ENCODE measurements at places on chromosomes 6 and 20.
A peak's percentile ranks its signal among the peaks of the same experiment; 100 is the strongest.

DNA sequence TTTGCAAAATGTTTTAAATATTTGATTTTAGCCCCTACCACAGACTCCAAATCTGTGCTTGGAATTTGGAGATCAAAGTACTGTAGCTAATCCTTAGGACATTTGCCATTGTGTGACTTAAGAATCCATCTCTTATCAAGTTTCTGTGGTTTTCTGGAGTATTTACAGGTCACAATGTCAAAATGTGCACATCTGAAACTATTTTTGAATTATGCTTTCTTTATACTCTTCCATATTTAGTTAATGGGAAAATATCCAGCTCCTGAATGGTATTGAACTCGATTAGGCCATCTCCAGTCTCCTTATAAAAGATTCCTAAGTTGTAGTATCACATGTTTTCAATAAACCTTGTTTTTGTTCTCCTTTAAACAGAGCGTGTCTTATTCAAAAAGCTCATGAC lies 162.5 kb downstream of the KHDC1L start:
- DNase-seq, result no peak

DNA sequence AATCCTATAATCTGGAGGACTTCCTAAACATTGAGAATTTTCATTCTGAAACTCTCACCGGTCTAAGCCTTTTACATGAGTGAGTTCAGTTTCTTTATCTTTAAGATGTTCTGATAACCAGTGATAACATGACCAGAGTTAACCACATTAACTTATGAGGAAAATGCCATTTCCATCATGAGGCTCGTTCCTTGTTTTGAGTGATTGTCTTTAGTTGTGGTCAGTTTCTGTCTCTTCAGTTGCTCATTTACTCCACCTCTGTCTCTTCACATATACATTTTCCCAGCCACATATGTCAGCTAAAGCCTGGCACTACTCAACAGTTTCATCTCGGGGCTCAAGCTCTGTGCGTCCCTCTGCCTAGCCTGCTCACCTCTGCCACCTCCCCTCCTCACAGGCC lies 70.4 kb downstream of the JAG1 start:
- no peak for DNase-seq

GRCh38 chr20:2599288-2600006 lies 53.0 kb upstream of the NOP56 start:
- no peak for DNase-seq

GRCh38 chr20:57053793-57054552 lies 212.5 kb downstream of the BMP7 start:
- no peak for DNase-seq

- no peak for DNase-seq
Measured at GRCh38 chr6:11066505-11067347, 22.6 kb upstream of the ELOVL2 start.

- no peak for DNase-seq
Measured at GRCh38 chr6:160793652-160794051, 91.6 kb downstream of the PLG start.

GRCh38 chr6:149015535-149016525 lies 269.0 kb downstream of the UST start:
- no peak for DNase-seq

DNA sequence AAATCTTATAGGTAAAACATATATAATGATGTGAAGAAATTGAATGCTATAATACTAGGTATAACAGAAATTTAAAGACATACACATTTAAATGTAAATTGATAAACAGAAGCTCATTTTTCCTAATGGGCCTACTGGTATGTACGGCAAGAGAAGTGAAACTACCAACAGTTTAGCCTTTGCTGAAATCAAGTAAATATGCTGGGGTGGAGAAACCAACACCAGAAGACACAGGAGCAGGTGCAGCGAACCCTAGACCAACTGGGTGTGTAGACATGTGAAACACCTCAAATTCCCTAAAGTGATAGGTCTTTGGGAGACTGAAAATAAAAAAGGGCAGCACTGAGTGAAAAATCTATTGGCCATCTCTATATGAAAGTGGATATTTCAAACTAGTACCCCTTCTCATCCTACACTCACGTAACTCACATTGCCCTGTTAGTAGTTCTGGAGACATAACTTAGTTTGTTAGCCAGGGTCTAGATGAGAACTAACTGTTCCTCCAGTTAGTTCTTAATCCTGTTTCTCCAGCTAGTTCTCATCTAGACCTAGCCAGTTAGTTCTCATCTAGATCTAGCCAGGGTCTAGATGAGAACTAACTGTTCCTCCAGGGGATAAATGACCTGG lies 53.1 kb downstream of the SLC35D3 start:
- DNase-seq, result no peak

- DNase-seq, result no peak
Measured at GRCh38 chr6:44621846-44622245, 234.3 kb downstream of the CDC5L start.

DNA sequence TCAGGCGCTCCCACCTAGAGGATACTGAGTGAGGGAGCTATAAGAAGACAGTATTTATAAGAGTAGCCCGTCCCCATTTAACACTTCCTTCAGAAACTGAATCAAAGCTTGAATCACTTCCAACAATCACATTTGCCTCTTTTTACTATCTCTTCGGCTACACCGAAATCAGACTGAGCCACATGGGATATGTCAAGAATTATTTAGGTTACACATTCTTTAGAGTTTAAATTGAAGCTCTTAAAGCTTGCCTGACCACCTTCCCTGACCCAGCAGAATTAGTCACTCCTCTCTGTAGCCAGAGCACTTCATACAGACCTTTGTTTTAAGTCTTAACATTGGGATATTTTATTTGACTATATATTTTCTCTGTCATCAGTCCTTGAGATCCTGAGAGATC lies 163.7 kb downstream of the MAFB start:
- DNase-seq, result no peak

- DNase-seq, result no peak
Measured at GRCh38 chr6:36248980-36249379, 20.9 kb upstream of the PNPLA1 start.

DNA sequence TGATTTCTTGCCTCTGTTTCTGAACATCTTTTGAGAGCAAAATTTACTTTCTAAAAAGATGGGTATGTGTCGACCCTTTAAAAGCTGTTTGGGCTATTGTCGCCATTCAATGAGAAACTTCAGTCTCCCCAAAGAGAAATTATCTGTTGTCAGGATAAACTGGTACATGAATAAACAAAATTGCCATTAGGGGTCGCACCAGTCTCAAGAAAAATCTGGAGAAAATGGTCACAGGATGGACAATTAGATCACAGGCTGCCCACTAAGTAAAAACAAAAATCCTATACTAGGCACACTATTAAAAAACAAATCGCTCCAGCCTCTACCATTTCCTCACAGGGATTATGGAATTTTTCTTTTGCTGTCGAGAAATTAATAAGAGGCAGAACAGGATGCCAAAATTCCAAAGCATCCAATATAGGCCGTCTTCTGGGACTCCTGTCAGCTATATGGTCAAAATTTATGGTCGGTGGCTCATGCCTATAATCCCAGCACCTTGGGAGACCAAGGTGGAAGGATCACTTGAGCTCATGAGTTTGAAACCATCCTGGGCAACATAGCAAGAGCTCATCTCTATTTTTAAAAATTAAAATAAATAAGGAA lies 5.5 kb upstream of the HLA-E start:
- DNase-seq, result no peak

GRCh38 chr6:157219201-157220200 lies 103.8 kb downstream of the TMEM242 start:
- DNase-seq, result no peak

DNA sequence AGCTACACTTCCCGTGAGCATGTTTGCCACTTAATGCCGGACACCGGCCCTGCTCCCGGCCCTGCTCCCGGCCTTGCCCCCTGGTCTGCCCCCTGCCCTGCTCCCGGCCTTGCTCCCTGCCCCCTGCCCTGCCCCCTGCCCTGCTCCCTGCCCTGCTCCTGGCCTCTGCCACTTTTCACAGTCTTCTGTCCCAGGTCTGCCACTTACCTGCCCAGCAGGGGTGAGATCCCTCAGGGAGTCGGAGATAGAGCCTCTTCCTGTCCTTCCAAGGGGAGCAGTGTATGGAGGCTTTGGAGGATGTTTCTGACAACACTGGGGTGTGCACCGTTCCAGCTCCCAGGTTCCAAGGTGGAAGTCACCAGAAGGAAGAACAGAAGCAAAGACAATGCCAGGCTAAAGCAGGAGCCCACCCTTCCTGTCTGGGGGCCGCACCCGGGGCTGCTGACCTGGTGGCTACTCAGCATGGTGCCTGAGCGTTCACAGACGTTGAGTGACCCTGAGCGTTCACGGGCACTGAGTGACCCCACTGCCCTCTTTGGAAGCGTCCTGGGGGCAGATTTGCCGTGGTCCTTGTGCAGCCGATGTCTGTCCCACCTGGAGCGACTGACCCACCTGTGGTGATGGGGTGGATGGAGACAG lies 199.8 kb downstream of the DLL1 start:
- DNase-seq, result no peak

- no peak for DNase-seq
Measured at GRCh38 chr6:50706575-50706974, 6.8 kb upstream of the TFAP2D start.

DNA sequence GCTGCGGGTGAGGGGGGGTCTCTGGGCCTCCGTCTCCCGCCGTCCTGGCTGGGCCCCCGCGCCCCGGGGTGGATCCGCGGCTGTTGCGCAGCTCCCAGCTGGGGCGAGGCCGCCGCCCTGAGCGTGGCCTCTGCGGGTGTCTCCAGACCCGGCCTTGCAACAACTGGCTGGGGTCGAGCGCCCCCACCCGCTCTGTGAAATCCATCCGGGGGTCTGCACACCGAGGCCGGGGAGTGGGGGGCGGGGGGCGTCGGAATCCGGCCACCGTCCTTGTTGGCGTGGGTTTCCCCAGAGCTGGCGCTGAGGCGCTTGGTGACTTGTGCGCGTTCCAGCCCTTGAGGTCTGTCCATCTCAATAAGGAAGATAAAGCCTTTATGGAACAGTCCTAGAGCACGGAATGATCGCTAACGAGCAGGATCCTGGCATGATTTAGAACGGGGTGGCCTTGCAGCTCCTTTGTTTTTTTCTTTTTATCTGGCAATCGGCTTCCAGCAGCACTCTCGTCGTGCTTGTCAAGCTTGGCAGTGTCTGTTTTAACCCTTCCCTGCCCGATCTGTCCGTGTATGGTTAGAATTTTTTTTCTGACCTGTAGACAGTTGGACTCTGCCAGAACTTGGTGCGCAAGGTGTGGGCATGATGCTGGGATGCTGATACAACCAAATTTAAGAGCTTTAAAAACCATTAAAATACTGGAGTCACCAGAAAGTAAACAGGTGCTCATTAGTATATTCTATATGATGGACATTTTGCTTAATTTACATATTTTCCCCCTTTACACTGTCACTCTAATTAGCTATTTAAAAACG lies 675 bp downstream of the DSTN start:
- DNase-seq, result peak; percentile 46

- no peak for DNase-seq
Measured at GRCh38 chr20:53743607-53744260, 150.1 kb upstream of the ZNF217 start.

DNA sequence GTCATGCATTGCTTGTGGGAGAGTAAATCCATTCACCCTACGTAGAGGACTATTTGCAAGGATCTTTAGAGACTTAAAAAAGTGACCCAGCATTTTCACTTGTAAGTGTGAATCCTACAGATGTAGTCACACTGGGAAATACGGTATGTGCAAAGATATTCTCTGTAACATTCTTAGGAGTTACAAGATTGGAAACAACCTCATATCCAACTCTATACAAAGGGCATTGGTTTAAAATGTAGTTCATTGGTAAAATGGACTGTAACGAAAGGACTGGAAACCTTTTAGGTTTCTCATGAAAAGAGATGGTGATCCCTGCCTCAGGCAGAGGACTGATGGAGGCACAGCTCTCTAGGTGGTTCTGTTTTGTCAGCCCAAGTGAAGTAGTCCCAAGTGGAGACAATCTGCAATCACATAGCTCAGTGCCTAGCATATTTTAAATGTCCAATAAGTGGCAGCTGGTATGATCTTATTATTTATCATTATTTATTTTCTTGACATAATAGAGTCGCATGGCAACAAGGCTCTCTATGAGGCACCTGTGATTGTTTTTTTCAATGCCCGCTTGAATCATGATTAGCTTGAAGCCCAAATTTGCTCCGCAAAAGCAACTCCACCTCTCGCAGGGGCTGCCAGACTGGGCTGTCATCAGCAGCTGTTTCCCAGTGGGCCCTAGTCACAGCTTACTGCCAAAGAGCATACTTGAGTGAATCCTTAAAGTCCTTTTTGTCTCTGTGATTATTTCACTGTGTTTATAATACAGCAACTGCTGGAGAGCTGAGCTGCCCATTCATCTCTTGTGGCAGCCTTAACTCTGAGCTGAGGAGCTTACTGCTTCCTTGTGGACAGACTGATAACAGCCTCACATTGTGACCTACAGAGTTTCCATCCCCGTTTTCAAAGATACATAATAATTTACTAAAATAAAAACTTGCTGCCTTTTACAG lies 19.8 kb upstream of the ENPP1 start:
- no peak for DNase-seq

DNA sequence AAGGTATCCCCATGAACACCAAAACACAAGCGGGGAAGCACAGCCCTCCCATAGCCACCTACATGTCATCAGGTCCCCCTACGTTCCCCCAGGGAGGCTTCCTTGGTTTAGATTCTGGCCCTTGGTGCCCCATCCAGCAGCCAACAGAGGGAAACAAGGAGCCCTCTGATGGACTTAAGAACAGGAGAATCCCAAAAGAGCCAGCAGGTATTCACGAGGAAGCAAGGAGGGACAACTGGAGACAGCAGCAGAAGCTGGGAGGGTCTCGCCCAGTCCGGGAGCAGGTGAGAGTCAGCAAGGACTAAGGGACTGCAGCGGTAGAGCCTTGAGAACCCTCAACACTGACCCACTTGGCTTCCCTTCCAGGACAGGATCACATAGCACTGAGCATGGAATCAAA lies 58.4 kb upstream of the TOP1 start:
- DNase-seq, result no peak

DNA sequence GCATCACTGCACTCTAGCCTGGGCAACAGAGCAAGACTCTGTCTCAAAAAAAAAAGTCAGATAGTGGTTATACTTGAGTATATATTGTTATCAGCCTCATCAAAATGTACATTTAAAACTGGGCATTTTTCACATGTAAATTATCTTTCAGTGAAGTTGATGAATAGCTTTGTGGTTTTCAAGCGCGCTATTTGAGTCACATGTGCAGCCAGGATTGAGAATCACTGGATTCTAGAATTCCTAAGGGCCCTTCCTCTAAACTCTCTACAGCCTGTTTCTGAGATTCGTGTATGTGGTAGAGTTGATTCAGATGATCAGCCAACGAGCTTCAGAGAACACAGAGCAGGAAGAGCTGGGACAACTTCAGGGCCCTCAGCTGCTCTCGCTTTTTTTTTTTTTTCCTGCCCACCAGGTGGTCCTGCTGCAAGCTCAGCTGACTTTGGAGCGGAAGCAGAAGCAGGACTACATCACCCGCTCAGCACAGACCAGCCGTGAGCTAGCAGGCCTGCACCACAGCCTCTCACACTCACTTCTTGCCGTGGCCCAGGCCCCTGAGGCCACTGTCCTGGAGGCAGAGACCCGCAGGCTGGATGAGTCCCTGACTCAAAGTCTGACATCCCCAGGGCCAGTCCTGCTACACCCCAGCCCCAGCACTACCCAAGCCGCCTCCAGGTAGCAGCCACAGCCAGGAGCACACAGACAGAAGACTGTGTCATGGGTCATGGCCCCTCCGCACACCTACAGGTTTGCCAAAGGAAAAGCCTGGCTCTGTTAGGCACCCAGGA lies 18.3 kb downstream of the C20orf173 start:
- no peak for DNase-seq

GRCh38 chr6:19723545-19723944 lies 113.6 kb upstream of the ID4 start:
- DNase-seq, result no peak

- no peak for DNase-seq
Measured at GRCh38 chr6:151082079-151082478, 157.7 kb upstream of the AKAP12 start.

- DNase-seq, result no peak
Measured at GRCh38 chr6:44430326-44430725, 42.8 kb downstream of the CDC5L start.

Measured in cerebellum (tissue), 4 donors.